ENCODE measurements at places on chromosomes 5 and 9. TPM values are rescaled to one million over a fixed set of nuclear protein-coding genes. Genes with fewer than 3 reads are reported as not detected.

DNA sequence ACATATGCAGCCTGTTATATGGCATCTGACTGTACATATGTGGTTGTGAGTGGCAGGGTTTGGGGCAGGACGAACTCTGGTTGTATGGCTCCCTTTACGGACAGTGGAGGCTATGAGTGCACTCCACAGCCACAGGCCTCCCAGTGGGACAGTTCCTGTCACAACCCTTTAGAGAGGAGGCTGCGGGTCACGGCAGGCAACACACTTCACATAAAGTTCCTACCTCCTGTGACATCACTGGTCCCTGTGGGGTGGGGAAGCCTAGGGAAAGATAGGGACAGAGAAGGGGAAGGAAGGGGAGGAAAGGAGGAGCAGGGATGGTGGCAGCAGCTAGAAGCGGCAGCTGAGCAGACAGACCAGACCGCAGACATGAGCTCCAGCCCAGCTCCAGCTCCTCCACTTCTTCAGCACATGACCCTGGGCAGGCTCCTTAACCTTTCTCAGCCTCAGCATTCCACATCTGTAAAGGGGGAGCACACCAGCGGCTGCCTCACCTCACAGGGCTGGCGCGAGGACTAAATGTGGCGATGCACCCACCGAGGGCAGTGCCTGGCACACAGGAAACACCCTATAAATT, 27.4 kb upstream of the CORO2A start:
- DNase-seq, result no peak

DNA sequence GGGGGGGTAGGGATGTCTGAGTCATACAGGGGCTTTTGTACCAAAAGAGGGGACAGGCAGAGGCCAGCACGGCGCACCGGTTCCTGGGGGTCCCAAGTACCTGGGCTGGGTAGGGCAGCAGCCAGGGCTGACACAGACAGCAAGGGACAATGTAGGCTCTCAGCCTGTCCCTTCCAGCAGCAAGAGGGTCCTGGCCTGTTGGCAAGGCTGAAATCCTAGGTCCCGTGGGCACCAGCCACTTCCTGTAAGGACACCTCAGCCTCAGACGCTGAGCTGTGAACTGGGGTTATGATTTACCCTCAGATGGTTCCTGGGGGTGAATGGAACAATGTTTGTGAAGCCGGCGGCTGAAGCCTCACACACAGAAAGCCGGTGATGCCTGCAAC, 41.3 kb downstream of the NACC2 start:
- DNase-seq, result no peak

DNA sequence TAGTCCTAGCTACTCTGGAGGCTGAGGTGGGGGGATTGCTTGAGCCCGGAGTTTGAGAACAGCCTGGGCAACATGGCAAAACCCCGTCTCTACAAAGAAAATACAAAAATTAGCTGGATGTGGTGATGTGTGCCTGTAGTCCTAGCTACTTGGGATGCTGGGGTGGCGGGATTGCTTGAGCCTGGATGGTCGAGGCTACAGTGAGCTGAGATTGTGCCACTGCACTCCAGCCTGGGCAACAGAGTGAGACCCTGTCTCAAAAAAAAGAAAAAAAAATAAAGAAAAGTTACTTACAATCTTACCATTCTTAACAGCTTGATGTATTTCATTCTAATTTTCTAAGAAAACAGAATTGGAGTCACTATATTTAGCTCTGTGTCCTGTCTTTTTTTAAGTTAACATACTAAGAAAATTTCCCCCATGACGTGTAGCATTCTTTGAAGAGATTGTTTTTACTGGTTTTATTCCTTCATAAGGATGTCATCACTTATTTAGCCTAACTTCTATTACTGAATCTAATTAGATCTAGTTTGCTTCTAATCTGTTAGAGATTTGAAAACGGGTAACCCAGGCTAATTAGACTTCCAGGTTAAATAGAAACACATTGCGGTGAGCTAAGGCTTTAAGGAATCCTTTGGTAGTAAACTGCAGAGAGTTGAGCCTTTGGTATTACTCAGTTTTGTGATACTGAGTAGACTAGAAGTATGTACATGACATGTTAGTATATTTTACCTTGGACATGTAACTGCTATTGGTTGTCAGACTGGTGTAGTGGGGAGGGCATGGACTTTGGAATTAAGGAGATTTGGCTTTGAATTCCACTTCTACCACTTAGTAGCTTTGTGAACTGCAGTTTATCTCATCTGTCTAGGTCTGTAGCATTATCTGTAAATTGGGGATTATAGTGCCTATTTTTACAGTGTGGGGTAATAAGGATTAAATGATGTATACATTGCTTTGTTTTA, 24.0 kb downstream of the HSPA4 start:
- DNase-seq, result no peak

DNA sequence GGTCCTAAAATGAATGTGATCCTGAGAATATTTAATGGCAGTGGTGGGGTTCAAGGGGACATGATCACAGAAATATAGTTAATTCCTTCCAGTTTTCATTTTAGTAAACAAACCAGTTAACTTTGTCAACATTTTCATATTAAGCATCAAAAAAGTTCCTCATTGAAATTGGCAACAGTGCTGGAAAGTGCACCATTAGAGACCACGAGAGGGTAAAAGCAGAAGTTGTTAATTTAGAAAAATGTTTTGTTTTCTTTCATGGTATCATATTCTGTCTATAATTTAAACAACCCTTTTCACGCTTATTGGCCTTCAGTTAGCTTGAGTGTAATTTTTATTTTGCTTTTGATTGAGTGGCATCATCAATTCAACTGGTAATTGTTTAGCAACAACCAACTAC, 11.9 kb downstream of the GIN1 start:
- DNase-seq, result no peak

DNA sequence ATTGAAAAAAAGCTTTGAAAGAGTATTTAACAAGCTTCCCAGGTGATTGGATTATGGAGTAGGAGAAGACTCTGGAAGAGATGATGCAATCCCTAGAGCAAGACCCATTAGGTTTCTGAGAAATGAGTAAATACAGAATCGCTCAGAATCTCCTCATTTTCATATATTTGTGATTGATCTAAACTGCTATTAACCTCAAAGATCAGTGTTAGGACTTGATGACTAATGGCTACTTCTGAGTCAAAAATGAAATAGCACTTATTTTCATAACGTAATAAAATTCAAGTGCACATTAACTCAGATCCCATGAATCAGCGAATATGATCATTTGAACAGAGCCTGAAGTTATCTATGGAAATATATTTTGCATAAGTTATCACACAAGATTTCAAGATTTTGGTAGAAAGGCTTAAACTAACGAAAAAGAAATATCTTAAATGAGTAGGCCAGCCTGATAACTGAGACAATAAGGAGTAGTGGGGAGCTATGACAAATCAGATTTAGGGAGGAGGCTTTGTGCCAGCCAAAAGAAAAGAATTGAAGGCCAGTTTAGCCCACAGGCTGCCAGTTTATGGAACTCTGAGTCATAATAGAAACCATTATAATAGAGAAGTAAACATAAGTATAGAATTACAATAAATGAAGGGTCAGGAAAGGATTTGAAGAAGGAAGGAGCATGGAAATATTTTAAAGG, 106.7 kb upstream of the OSMR start:
- DNase-seq, result no peak

DNA sequence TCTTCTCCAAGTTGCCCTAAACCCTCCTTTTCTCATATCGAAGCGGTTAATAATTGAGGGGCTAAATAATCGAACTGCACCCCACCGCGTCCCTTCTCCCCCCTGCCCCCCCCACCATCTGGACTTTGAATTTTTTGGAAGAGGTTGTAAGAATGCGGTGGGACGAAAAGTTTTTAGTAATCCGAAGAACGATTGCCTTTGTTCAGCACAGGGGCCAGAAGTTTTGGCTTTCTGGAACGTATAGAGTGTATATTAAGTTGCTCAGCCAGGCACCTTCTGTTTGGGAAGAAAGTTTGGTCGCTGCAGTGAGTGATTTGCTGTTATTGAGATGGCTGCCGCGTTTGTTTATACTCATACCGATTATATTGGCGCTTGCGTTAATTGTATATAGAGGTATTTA, 518 bp downstream of the ERBIN start:
- no peak for DNase-seq

The FOXD1 gene
- total RNA-seq, result 1.1 TPM

The YTHDC2 gene
- total RNA-seq, result 66.2 TPM

The GNE gene
- total RNA-seq, result 22.9 TPM

The CAMLG gene
- total RNA-seq, result 38.0 TPM
